Activated effector memory CD4-positive, alpha-beta T cell treated with anti-CD3 and anti-CD28 coated beads, Interleukin-2, amount 50 U/mL, for 16 hours (primary cell): ENCODE measurements at places on chromosomes 12 and 14.

GRCh38 chr12:72511498-72511897 lies 239.3 kb downstream of the TRHDE start:
- DNase-seq: no peak

DNA sequence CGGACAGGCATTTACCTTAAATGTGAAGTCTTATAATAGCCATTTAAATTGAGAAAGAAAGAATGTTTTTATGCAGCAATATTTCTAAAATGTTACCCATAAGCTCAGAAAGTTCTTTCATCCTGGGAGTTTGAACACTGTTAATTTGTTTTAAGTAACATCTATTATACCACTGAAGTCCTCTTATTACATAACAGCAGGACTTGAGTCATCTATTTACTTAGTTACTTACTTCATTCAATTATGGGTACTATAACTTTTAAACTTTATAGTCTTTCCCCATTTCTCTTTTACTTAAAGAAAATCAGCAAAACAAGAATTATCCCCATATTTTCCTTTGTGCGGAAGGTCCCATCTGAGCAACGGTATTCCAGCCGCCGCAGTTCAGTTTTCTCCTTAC lies 473.1 kb downstream of the ETNK1 start:
- DNase-seq: no peak

DNA sequence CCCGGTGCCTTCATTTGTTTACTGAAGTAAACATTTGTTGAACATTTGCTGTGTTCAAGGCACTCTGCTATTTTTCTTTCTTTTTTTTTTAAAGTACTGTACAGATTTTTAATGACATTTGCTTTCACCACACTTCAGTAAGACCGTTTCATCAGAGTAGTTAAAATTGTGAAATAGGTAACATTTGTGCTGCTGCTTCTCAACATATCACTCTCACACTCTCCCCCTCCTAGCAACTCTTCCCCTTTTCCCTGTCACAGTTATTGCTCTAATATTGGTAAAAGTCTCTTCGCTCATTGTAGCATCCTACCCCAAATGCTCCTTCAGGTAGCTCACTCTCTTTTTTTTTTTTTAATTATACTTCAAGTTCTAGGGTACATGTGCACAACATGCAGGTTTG lies 49.6 kb downstream of the SRGAP1 start:
- no peak for DNase-seq

DNA sequence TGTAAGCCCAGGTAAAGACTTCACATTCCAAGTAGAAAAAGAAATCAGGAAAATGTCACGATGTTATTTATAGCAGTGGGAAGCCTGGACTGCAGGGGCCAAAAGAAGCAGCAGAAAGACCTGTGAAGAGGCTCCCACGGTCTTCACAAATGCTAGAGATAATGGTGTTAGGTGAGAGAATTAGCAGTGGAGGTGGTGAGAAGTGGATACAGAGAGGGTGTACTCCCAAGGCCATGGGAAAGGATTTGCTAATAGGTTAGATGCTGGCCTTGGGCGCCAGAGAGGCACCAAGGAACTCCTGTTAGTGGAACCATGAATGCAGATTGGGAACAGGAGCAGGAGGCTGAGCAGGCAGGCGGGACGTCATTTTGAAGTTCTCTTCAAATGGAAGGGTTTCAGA lies 386.1 kb downstream of the C12orf75 start:
- no peak for DNase-seq

GRCh38 chr12:42469355-42470175 lies 120.0 kb downstream of the PRICKLE1 start:
- no peak for DNase-seq

- DNase-seq: no peak
These were observed 38.0 kb downstream of the SLC2A14 start for GRCh38 chr12:7834701-7835100.
